Mammary epithelial cell (primary cell): ENCODE measurements at places on chromosomes 3 and 15. TPM values are rescaled to one million over a fixed set of nuclear protein-coding genes. Genes with fewer than 3 reads are reported as not detected.

The ITGB5 gene
- 110 TPM for total RNA-seq

The CDC25A gene
- total RNA-seq = 6.7 and 17.8 TPM in 2 replicates

The TRPM1 gene
- not detected in 2 replicates for total RNA-seq

The SCAMP5 gene
- total RNA-seq = 1.1 and 1.3 TPM in 2 replicates

The SAMD7 gene
- total RNA-seq = not detected in 2 replicates

The KCTD6 gene
- total RNA-seq = 5.6 and 6.1 TPM in 2 replicates

The SPINT1 gene
- 154 and 159 TPM in 2 replicates for total RNA-seq

The MFN1 gene
- 51.5 and 54.0 TPM in 2 replicates for total RNA-seq

The SPINK8 gene
- total RNA-seq = not detected

The CELSR3 gene
- total RNA-seq = 1.7 TPM

The DTX3L gene
- total RNA-seq = 11.4 and 15.6 TPM in 2 replicates

The CCR3 gene
- total RNA-seq = 0.19 TPM in 1 of 2 replicates, not detected in the other
